ENCODE measurements at places on chromosomes 3 and 15.

- no peak for DNase-seq
Observed at GRCh38 chr3:183583331-183584245, 28.1 kb upstream of the KLHL6 start.

DNA sequence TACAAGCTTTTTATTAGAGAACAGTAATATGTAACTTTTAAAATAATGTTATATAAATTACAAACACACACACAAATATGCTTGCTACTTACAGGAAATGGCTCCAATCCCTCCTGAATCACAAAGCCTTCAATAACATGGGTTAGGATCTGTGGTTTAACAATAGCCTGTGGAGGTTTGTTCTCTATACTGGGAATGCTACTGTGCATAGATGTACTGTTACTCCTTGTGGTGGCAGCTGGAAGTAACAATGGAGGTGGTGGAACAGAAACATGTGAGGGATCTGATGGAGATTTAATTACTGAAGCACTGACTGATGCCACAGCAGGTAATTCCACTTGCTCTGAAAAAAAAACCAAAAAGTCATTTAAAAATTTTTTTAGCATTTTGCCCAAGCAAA, 64.4 kb downstream of the PHC3 start:
- DNase-seq = no peak

GRCh38 chr15:70355275-70355795, 257.6 kb upstream of the TLE3 start:
- DNase-seq = no peak

GRCh38 chr3:107689355-107689754, 166.6 kb downstream of the BBX start:
- no peak for DNase-seq

DNA sequence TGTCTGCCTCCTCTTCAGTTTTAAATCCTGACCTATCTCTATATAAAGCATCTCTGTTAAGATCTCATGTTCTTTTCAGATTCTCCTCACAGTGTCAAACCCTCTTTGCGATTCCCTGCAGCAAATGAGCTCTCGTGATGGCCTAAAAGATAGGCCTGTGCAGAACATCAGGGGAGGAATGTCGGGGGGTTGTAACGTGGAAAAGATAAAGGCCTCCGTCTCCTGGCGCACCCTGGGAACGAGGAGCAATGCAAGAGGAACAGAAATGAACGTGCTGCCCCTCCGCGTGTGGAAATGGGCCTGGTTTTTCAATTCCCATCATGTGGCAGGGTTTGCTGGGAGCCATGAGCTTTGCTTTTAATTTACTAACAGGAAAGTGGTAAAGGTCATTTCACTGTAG, 285.0 kb upstream of the TPM1 start:
- DNase-seq = no peak

DNA sequence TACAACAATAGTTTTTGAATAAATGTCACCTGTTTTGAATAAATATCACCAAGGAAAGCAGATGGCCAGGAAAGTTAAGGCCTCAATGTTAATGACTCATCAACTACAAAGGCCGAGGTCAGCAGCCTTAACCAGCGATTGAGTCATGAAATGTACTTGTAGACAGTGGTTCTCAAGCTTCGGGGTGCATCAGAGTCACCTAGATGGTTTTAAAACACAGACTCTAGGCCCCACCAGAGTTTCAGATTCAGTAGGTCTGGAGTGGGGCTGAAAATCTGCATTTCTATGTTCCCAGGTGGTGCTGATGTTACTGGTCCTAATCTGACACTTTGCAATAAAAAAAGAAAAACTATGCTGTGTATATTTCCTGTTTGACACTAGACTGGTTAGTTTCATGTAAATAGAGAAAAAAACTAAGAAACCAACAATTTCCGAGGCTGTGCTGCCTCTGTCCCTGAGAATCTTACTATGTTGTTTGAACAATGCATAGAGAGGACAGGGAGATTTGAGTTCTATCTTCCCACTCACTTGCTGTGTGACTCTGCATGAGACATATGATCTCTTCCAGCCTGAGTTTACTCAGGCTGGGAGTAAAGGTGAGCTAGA, 9.8 kb downstream of the RAB27A start:
- DNase-seq = peak; percentile 42

GRCh38 chr3:68018275-68018674, 363.9 kb upstream of the SUCLG2 start:
- DNase-seq = no peak

DNA sequence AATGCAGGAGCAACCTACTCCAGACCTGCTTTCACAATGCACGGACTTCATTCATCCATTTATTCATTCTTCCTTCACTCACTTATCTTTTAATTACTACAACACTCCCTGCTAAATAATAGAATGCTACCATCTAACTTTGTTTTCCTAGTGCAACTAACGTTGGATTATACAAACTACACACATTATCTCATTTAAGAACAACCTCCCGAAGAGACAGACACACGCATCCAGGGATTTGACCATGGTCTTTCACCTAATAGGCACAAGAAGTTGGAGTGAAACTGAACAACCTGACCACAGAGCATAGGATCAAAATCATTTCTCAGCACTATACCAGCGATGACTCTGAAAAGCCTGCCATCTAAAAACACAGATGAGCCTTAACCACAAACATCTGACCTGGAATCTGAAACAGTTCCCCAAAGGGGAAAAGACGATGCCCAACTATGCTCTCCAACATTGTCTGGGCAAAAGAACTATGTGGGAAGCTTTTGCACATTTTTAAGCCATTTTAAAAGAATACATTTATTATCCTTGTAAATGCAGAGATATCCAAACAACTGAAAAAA, 21.0 kb downstream of the ZNF385D start:
- DNase-seq = no peak

DNA sequence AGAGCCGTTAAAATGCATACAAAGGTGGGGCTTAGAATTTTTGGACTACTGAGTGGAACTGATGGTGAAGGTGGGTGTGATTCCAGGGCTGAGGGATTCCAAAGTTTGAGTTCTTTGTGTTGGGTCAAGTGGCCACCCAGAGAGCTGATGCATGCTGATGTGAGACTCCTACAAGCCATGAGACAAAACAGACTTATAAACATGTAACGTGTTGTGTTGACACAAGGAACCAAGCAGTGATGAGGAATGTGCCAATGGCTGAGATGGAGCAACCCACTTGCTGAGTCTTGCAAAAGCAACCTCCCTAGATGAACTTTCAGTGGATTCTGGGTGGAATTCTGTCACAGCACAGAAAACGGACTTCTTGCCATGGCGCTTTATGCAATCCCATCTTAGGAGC, 289.0 kb downstream of the TLE3 start:
- no peak for DNase-seq

DNA sequence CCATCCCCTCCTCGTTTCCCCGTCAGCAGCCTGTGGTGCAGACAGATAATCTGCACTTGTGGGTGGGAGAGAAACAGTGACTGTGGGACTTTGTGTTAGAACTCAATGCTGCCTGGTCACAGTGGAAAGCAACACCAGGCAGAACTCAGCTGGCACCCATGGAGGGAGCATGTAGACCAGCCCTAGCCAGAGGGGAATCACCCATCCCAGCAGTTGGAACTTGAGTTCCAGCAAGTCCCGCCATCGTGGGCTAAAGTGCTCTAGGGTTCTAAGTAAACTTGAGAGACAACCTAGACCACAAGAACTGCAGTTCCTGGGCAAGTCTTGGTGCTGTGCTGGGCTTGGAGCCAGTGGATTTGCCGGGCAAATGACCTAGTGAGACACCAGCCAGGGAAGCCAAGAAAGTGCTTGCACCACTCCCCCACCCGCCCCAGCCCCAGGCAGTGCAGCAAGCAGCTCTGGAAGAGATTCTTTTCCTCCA, 24.4 kb downstream of the ISG20 start:
- DNase-seq = no peak

GRCh38 chr15:51621155-51621765, 1.3 kb downstream of the DMXL2 start:
- DNase-seq = no peak

DNA sequence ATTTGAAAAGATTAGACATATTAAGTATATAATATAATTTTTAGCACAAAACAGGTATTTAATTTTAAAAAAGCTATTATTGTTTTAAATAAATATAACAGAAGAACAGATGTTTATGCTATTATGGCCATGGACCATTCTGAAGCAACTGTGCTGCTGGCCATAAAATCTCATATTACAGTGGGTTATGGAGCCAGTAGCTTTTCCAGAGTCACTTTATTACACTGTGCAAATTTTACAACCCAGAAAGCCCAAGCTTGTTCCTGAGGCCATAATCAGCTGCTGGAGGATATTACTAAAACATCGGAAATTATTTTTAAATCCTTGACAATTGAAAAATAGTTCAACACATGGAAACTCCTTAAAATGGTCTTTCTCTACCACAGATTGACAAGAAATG, 557.3 kb upstream of the KCNMB2 start:
- DNase-seq = no peak

DNA sequence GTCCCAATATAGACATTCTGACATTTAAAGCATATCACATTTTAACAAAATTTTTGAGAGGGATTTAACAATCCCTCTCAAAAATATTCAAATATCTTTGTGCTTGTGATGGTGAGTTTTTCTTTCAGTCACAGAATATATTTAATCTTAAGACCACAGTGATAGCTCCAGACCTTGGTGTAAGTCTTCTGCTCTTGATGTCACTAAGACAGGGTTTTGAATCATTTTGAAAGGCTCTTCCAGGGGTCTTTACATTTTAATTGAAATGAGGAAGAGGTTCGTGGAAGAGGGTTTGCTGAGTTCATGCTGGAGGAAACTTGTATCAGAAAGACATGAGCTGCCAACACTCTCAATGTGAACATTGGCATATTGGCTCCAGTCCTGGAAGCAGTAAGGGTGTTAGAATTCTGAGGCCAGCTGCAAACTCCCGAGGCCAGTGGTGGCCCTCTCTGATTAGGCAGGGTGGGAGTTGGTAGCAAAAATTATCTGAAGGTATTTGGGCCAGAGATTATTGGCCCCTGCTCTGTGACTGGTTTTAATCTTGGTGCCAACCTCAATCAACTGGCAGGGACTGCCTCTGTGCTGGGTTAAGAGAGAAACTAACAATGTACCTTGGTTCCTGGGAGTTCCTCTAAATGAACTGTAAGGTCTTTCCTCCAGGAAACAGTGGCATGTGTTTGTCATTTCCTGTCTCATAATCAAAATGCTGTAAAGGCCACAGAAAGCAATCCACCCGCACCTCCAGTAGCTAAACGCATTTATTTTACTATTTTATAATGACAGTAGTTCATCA, 5.3 kb downstream of the POU1F1 start:
- no peak for DNase-seq

DNA sequence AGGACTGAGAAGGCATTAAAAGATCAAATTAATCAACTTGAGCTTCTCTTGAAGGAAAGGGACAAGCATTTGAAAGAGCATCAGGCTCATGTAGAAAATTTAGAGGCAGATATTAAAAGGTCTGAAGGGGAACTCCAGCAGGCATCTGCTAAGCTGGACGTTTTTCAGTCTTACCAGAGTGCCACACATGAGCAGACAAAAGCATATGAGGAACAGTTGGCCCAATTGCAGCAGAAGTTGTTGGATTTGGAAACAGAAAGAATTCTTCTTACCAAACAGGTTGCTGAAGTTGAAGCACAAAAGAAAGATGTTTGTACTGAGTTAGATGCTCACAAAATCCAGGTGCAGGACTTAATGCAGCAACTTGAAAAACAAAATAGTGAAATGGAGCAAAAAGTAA, 149.7 kb upstream of the LRRFIP2 start:
- DNase-seq = no peak

DNA sequence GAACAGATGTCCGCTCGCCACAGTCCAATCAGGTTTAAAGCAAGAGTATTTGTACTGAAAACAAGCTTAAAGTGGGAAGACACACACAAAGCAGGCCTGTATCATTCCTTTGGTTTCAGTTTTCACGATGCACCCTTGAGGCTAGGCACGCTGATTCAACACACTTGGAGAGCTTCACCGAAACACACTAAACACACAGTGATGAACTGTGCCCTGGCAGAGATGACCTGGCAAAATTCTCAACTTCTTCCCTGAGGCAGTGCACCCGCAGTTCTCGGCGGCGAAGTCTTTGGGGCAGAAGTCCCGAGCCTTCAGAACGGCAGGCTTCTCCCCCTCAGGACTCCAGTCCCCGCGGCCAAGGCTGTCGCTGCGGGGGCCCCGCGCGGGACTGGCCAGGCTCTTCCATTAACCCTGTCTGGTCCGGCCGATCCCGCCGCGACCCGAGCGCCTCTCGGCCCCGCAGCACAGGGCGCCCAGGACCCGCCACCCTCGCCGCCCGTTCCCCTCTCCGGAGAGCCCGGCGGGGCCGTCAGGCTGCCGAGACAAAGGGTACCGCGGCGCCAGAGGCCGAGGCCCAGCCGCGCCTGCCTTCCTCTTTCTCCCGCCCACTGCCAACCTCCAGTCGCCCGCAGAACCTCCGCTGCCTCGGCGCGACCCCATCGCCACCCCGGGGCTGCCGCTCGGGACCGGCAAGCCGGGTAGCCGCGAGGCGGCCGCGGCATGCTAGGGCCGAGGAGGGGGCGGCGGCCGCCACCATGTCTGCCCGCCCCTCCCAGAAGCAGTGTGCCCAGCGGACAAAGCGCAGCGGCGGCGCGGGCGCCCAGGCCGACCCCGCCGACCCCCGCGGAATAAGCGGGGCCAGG, 792 bp downstream of the GABPB1 start:
- DNase-seq = peak; percentile 49

DNA sequence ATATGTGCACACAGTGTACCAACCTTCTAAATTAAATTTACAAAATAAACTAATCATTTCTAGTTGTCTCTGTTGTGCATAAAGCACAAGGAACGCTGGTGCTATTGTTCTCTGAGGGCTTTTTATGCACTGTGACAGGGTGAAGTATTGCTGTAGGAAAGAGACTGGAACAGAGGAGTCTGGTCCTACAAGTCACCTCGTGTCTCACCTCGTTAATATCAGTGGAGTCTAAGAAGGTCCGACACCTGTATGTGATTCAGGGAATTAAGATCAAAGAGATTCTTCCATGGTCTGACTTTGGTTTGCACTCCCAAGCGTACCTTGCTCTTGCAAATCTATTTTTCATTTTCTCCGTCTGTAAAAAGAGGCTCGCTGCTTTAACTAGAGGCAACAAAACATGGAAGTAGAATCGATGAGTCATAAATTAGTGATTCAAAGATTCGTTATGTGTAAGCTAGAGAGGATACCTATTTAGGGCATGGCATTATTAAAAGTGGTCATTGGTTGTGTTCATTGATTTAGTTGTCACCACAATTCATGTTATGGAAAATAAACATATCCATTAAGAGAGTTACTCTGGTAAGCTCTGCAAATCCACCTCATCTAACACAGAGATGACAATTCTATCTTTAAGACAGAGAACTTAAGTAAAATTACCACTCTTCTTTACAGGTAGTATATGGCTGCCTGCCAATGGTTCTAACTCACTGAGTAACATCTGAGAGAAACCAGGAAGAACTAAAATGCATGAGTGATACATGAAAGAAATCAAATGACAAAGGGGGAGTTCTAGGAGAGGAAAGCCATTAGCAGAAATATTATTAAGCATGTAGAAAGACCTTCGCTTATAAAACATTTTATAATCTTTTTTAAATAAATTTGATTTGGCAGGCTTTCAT, 219.4 kb upstream of the GBE1 start:
- no peak for DNase-seq

GRCh38 chr15:80982205-80982604, 7.4 kb downstream of the MESD start:
- no peak for DNase-seq

Data from activated CD4-positive, alpha-beta T cell treated with anti-CD3 and anti-CD28 coated beads for 4 hours (primary cell).